Activated naive CD4-positive, alpha-beta T cell (primary cell): ENCODE measurements at places on chromosomes 5 and 9.

DNA sequence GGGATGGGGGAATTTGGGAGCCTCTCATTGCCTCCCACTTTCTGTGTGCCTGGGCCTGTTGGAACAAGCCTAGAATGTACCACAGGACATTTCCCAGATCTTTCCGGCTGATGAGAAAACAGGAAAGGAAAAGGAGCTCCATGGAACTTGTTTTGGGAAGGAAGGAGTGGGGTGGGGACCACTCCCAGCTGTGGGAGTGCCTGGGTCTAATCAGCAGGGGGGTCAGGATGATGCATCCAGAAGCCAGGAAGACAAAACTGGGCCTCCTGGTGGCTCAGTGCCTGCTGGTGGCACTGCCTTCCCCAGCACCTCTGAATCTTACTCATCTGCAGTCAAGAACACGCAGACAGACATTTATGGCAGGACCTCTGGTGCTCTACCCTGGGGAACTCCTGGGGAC lies 2.8 kb downstream of the SMIM33 start:
- no peak for DNase-seq

- DNase-seq, result no peak
Measured at GRCh38 chr9:111102793-111103464, 64.7 kb upstream of the LPAR1 start.

DNA sequence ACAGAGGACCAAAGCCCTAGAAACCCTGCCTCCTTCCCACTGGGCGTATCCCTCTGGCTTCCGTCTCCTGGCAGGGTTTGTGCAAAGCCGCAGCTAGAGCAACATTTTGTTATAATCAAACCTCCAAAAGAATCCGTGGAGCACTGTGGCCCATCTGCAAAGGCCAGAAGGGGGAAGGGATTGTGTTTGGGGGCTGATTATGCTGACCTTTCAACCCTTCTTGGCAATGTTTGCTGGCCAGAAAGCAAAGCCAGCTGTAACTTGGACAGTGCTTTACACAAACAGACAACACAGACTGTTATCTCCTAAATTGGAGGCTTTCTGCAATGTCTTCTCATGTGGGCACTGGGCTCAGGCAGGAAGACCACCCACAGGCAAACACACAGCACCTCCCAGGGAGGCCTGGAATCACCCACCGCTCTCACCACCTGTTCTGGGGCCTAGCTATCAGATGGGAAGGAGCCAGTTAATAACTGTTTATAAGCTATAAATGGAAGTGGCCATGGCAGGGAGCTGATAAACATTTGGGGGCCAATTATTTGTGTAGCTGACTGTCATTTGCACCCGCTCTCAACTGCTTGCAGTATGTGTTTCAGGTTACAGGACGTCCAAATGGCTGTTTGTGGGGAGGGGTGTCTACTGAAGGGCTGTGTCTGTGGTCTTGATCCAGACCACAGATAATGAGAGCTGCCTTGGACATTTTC lies 121.6 kb upstream of the ERCC6L2 start:
- no peak for DNase-seq

GRCh38 chr5:135877570-135878155 lies 18.0 kb downstream of the IL9 start:
- no peak for DNase-seq

GRCh38 chr5:127951791-127952190 lies 131.8 kb upstream of the SLC12A2 start:
- DNase-seq, result no peak

- no peak for DNase-seq
Measured at GRCh38 chr5:56326116-56326515, 93.0 kb upstream of the ANKRD55 start.
